ENCODE measurements at places on chromosomes 11 and 22. TPM values are rescaled to one million over a fixed set of nuclear protein-coding genes. Genes with fewer than 3 reads are reported as not detected.
A peak's percentile ranks its signal among the peaks of the same experiment; 100 is the strongest.

RIC3 gene
- total RNA-seq = 8.5 TPM

DNA sequence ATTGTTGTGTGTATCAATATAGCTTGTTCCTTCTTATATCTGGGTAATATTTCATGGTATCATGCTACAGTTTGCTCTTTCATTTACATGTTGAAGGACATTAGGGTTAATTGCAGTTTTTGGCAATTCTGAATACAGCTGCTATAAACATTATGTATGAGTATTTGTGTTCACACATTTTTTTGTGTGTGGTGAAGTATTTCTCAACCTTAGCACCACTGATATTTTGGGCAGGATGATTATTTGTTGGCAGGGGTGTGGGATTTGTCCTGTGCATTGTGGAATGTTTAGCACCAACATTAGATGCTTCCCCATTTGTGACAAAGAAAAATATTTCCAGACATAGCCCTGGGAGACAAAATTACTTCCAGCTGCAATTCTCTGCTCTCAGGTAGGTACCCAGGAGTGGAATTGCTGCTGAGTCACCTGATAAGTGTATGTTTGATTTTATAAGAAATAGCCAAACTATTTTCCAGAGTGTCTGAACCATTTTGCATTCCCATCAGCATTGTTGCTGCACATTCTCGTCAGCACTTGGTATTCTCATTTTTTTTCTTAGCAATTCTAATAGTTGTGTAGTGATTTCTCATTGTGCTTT is 128.2 kb downstream of the SNX19 start:
- DNase-seq = no peak

CACNA1I gene
- total RNA-seq = not detected

DNA sequence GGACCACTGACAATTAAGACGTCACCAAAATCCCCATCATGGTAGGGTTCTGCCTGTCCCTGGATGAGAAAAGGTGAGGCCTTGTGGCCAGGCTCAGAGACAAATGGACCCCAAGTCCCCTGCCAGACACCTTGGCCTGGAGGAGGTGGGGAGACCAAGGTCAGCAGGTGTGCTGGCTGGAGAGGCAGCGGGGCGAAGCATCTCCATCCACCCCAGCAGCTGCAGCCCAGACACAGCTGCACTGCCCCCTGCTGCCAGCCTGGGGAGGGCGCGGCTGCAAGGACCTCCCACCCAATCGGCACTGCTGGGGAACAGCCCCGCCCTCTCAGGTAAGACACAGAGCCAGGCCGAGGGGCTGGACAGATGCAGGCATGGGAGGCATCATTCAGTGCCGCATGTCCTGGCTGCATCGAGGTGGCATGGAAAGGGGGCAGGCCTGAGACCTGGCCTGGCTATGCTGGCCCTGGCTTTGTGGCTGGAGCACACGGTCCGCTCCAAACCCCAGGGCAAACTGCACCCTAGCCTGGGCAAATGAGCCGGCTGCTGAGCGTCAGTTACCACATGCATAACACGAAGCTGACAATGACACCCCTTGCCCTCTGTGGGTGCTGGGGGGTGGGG is 12.2 kb upstream of the MFNG start:
- DNase-seq = no peak

OR5A1 gene
- not detected for total RNA-seq

GRCh38 chr22:42855721-42856120 is 1.4 kb downstream of the ARFGAP3 start:
- no peak for DNase-seq

DNA sequence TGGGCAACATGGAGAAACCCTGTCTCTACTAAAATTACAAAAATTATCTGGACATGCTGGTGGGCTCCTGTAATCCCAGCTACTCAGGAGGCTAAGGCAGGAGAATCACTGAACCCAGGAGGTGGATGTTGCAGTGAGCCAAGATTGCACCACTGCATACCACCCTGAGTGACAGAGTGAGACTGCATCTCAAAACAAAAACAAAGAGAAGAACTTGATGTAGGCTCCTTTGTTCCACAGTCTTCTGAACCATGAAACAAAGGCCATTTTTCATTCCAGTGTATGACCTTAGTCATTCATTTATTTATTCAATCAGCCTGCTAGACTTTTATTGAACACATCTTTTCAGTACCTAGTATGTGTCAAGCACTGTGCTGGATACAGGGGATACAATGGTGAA is 369.6 kb downstream of the FAT3 start:
- no peak for DNase-seq

- peak; percentile 81 for DNase-seq
Measured at GRCh38 chr22:33049119-33049729, 9.0 kb downstream of the SYN3 start.

POU2AF2 gene
- total RNA-seq = not detected

DNA sequence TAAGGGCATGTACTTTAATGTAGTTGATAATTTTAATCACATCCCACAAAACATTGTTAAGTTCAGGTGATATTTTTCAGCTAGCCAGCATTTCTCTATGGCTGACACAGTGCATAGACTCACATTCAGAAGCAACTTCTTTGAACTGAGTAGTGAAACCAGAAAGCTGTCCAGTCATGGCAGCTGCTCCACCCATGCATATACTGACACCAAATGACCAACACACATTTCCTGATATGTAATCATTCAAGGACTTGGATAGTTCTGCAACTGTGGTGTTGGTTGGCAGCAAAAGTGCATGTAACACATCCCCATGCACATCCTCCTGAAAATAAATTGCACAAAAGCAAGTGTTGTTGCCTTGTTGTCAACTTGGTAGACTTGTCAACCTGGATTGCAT is 39.7 kb downstream of the CALCA start:
- no peak for DNase-seq

- no peak for DNase-seq
Measured at GRCh38 chr11:35337136-35337913, 82.0 kb downstream of the SLC1A2 start.

DNA sequence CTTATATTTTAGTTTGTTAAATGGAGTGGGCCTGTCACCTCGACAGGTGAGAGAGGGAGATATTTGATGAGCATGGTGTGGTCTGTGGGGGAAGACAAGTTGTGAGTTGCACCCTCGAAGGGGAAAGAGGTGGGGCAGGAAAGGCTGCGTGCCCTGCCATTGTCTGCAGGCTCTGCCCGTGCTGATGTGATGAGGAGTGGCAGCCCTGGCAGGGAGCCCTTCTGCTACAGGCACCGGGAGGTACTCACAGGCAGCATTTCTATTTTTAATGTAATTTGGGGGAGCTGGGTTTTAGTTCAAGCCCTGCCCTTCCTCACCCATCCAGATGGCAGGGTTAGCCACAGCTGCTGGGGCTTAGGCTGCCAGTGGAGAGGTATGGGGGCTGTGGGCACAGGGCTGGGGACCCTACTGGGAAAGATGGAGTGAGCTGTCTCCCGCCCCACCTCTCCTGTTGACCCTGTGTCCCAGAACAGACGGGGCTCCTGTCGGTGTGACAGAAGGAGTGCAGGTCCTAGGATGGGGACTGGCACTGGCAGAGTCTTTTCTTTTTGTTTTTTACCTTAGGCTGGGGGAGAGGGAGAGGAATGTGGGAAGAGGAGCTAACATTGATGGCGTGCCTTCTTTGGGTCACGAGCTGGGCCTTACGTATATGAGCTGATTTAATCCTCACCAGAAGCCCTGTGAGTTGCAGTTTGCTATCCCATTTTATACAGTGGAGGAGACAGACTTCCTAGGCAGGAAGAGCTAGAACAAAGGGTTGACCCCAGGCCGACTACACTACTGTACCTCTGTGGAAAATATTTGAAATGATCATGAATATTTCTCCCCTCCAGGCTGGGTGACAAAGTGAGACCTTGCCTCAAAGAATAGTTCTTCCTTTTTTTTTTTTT is 51.6 kb downstream of the CEP164 start:
- DNase-seq = no peak

BATF2 gene
- 1.1 TPM for total RNA-seq

DNA sequence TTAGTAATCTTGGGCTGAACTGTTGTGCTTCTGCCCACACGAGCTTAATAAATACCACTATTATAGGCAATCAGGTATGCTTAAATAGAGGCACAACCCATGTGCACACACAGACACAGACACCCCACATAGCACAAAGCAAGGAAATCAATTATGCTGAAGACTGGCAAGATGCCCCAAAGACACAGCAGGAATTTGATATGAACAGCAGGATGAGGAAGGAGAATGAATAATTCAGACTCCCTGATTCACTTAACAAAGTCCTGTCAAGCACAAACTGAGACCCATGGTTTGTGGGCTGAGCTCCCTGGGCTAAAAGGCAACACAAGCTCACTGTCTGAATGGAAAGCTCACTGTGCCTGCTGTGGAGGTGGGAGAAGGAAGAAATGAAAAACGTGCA is 42.5 kb downstream of the RBFOX2 start:
- no peak for DNase-seq

PDGFD gene
- 14.4 TPM for total RNA-seq

DNA sequence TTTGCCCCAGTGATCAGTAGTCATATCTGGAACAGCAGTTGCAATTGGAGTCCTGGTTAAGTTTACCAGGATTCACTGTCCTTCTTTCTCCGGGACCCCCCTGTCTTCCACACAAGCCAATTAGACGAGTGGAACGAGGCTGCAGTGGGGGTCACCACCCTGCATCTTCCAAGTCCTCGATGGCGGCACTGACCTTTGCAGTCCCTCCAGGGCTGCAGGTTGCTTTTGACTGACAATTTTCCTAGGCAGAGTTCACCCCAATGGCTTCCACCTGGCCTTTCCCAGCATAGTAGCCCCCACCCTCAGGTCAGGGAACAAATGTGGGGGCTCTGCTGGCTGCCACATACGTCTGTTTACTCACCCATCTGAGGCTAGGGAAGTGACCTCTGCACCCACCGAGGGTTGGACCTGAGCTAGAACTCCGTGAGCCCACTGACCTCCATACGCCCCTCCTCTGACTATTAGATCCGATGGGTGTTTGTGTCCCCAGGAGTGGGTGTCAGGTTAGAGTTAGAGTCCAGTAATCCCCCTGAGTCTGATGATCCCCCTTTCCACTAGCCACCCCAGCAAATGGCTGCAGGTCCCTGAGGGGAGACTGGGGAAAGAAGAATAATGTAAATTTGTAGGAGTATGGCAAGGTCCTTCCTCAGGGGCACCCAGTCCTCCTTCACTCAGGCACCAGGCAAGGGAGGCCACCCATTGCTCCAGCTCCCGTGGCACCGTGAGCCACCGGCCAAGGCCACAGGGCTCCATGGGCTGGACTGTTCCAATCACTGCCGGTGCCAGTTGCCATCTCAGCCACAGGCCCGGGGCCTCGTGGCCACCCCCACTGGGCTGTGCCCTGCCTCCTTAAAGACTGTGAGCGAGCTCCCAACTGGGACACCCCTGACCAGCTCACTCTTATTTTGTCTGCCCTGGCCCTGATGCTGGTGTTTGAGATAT is 5.5 kb downstream of the C11orf21 start:
- peak; percentile 54 for DNase-seq

Data from right atrium auricular region (tissue), 2 donors.